ENCODE measurements at places on chromosomes 3 and 15.

DNA sequence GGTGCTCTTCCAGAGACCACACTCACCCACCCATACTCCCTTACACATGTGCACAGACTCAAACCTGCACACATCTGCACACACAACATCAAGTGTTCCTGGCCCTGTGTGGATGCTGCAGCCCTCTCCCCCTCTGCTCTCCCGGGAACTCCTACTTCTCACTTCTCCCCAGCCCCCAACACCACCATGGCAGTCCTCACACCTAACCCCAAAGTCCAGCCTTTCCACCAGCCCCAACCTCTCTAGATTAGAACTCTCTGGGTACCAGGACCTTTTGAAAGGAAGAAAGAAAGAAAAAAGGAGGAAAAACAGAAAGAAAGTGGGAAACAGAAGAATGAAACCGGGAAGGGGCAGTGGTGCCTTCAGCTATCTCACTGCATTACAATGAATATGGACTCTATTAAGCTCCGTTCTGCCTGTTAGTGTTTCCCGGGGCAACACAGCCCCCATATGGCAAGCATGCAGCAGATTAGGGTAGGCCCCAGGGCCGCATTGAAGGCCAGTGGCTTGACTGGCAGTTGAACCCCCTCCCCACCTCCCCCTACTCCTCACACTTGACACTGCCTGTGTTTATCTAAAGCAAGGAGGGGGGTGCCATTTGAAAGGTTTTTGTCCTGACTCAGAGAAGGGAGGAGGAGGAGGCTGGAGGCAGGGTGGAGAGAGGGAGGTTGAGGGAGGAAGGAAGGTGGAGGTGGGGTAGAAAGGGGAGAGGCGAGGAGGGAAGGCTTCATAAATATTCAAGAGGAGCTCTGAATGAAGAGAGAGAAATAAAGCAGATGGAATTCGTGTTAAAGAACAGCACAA, 30.1 kb downstream of the BOC start:
- DNase-seq, result no peak

DNA sequence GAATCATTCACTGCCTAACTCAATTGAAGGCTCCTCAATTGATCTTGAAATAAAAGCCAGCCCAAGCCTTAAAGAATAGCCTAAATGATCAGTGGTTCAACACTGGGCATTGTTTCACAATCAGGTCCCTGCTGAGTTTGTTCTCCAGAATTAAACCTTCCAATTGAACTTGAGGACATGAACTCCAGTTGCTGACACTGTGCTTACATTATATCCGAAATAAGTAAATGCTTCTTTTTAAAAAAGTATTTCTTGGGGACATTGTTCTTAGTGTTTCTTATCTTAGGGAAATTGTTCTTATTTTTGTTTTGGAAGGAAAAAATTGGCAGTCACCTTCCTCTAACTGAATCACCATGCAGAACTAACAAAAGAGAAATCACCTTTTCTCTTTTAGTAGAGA, 450.2 kb downstream of the RBMS3 start:
- no peak for DNase-seq

DNA sequence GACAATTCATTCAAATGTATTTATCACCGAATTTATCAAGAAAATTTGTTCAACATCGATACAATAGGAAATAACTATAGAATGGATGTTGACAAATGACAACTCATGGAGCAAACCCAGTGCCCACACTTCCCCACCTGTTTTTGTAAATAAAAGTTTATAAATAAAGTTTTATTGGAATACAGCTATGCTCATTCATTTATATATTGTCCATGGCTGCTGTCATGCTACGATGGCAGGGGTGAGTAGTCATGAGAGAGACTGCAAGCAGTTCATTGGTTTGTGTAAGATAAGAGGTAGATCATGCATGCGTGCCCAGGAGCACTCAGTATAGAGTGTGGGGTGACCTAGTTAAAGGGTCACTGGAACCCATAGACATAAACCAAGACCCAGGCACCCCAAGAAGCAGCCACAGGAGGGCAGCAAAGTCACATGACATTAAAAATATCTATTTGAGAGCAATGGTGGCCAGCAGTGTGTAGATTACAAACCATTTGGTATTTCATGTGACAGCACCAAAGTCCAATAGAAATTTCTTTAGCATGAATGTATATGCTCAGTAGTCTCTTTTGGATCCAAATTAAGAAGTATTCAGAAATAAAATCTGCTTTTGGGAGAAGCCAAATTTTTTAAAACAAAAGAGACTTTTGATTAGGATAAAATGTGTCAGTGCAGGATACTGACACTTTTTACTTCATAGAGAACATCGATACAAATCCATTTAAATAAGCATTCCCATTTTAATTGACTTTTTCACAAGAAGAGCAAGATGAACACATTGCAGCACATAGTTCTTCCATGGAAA, 794.8 kb downstream of the MCTP2 start:
- DNase-seq, result no peak

- no peak for DNase-seq
These were observed 3.9 kb upstream of the PARP14 start for GRCh38 chr3:122676759-122677158.

DNA sequence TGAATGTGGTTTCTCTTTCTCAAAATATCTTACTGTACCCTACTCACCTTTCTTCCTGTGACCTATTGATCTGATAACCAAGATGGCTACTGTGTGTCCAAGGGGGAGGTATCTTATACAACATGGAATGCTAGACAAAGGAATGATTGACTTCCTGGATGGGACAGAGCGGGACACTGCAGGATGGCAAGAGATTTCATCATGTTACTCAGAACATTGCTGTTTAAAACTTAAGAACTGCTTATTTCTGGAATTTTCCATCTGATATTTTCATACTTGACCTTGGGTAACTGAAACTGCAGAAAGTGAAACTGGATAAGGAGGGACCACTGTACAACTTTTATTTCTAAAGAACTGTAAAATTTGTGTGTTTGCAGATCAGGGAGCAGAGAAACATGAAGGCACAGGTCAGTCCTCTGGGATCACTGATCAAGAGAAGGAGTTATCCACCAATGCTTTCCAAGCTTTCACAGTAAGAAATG, 18.5 kb downstream of the CNOT10 start:
- no peak for DNase-seq

- no peak for DNase-seq
These were observed 23.9 kb upstream of the FAM3D start for GRCh38 chr3:58690490-58690889.

DNA sequence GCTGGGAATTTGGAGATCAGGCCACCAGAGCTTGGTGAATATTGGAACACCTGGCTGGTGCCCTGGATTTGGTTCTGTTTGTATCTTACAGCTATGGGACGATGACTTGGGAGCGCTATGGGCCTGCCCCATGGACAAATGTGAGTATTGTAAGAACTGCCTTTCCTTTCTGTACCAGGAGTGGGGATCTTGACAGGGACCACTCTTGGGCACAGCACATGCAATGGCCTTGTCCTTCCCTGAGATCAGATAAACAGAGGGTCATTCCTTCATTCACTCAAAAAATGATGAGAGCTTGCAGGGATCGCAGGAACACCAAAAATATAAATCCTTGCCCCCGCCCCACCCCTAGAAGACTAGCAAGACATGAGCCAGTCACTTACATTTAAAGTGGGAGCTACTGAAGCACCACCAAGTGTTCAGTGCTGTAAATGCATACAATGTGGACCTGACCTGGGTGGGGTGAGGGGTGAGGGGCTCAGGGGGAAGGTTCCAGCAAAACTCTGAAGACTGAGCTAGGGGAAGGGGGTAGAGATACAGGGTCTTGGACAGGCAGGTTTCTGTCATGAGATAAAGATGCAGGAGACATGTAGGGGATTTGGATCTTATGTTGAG, 2.7 kb upstream of the CRELD1 start:
- DNase-seq, result no peak

Data from kidney epithelial cell (primary cell).